ENCODE measurements at places on chromosomes 12 and 14.

DNA sequence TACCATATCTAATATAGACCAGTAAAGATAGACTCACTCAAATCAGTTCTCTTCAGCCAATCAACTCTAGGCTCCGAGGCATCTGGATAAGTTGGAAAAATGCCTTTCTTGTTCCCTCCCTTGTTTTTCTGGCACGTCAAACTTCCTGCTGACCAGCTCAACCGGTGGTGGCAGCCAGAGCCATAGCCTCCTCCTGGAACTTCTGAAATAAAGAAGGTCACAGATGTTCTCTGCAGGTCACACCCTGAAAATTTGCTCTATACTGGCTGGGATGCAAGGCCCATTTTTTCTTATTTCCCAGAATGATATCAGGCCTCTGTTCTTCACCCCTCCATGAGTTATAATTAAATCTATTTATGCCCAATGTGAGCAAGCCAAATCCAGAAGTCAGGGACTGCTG lies 81.9 kb downstream of the BMP4 start:
- DNase-seq = no peak

GRCh38 chr14:101824339-101824727 lies 62.8 kb downstream of the PPP2R5C start:
- DNase-seq = no peak

DNA sequence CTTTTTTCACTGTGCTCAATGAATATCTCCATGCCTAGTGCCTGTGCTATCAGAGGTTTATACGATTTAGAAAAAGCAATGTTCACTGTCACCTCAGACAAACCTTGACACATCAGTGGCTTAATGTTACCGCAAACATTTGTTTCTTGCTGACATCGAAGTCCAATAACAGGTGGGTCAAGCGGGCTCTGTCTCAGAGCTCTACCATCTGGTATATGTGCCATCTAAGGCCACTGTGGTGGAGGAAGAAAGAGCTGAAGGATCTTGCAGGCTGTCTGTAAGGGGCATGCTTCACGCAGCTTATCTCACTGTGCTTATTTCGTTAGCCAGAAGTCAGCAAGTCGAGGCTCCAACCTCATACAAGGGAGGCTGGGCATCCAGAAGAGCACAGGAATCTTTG lies 189.5 kb upstream of the NTF3 start:
- no peak for DNase-seq

DNA sequence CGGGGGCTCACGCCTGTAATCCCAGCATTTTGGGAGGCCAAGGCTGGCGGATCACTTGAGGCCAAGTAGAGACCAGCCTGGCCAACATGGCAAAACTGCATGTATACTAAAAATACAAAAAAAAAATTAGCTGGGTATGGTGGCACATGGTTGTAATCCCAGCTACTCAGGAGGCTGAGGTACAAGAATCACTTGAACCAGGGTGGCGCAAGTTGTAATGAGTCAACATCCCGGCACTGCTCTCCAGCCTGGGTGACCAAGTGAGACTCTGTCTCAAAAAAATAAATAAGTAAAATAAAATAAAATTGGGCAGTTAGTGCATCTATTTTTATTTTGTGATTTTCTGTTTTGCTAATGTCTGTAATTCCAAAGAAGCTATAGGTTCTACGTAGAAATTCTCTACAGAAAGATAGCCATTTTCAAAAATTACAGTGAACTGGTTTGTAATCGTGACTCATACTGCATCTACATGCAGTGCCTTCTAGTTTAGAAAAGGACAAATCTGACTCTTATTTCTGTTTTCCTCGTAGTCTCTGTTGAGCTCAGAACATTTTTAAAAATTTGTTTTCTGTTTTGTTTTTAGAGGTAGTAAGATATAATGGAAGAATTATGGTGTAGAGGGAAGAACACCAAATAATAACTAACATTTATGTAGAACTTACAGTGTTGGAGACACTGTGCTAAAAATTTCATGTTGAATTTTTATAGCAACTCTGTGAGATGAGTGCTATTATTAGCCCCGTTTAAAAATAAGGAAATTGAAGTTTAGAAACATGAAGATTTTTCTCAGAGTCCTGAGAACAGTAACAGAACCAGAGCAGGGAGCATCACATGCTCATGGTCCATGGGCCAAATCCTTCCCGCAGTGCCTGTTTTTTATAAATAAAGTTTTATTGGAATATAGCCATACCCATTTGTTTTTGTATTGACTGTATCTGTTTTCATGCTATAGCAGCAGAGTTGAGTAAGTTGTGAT lies 201.2 kb downstream of the SYNE2 start:
- DNase-seq = no peak

DNA sequence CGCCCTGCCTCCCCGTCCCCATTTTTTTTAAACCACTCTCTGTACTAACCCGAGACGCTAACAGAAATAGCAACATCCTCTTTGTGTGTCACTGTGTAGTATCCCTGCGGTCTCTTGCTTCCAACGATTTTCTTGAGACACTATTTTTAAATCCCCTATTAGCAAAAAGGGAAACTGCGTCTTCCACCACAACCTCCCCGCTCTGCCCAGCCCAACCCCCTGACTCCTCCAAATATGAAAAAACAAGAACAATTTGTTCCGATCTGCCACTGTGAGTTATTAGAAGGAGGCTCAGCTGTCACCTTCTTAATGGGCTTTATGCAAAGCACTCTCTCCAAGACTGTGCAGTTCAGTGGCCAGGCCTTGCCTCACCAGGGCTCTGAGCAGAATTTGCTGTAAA lies 76.3 kb downstream of the MAP1LC3B2 start:
- no peak for DNase-seq

- no peak for DNase-seq
Measured at GRCh38 chr14:91745344-91745743, 13.5 kb upstream of the CATSPERB start.

- no peak for DNase-seq
Measured at GRCh38 chr12:79274501-79275064, 410.0 kb downstream of the SYT1 start.
